ENCODE measurements at places on chromosomes 4 and X. TPM values are rescaled to one million over a fixed set of nuclear protein-coding genes. Genes with fewer than 3 reads are reported as not detected.

DNA sequence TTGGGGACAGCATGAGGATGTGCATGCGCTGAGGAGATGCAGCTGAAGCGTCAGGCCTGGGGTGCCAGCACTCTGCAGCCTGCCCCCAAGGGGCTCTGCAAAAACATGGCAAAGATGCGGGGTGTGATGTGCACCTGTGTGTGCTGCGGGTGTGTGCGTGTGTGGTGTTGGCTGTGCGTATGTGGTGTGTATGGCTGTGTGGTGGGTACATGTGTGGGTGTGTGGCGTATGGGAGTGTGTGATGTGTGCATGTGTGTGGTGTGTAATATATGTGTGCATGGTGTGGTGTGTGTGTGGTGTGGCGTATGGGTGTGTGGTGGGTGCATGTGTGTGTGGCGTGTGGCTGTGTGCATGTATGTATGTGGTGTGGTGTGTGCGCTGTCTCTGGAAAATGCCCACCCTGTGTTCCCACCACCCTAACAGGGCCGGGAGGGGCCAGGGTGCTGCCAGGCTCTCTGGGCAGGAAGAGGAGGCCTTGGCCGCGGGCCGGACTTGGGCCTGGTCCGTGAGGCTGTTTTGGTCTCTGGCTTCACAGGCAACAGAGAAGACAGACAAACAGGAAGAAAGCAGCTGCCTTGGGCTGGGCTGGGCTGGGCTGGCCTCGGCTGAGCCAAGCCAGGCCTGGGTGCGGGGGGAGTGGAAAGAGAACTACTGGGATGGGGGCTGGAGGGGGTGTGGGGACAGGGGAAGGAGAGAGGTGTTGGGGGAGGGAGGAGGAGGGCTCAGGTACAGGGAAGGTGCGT, 1.1 kb upstream of the AVPR2 start:
- no peaks in the 10 kb centered on the region for H3K27me3 ChIP-seq
- peak overlapping the region; percentile 45 for H3K4me3 ChIP-seq
- H3K36me3 ChIP-seq = no peaks in the 10 kb centered on the region

The CPE gene
- total RNA-seq = 27.6 TPM

DNA sequence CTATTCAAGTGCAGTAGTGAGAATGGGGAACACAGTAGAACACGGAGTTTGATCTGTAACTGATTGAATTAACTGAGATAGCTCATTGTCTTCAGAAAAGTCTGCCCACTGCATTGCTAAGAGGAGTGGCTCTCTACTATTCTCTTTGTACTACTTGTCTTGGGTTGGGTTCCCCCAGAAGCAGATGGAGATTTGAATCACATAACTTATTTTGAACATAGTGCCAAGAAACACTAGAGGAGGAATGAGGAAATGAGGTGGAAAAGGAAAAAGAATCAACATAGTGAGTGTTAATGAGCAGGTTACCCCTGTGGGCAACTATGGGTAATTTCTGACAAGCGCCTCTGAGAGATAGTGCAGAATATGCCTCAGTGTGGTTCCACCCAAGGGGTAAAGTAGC, 362.7 kb downstream of the STIM2 start:
- no peaks in the 10 kb centered on the region for H3K4me1 ChIP-seq
- no peak overlapping the region for H3K27ac ChIP-seq
- H3K4me3 ChIP-seq = no peak overlapping the region
- H3K27me3 ChIP-seq = no peaks in the 10 kb centered on the region
- no peak for DNase-seq

DNA sequence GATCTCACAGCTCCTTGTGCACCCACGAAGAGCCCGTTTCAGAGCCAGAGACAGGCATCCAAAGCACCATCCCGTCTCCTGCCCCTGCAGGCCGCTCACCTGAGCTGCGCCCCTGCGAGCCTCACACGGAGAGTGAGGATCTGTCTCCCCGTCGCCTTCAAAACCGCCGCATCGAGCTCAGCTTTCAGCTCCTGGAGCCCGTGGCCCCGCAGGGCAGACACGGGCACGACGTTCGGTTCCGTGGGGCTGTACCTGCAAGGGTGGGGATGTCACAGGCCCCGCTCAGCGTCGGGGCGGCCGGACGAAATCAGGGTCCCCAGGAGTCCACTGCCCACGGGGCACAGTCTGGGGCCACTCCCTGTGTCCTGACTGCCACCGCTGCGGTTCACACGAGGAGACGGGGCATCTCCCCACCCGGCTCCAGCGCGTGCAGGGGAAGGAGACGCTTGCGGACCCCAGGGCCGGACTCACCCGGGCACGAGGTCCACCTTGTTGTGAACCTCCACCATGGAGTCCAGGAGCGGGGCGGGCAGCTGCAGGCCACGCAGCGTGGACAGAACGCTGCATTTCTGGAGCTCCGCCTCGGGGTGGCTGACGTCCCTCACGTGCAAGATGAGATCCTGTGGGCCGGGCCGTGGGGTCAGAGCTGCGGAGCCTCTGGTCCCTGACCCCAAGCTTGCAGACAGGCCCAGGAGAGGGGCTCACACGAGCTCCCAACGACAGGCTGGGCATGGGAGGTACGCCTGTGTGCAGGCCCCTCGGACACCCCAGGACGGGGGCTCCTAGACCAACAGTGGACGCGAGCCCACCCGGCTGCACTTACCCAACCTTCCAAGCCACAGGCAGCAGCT, 11.1 kb downstream of the GTPBP6 start:
- H3K27ac ChIP-seq = no peak overlapping the region
- no peaks in the 10 kb centered on the region for H3K27me3 ChIP-seq
- H3K4me1 ChIP-seq = no peaks in the 10 kb centered on the region
- H3K36me3 ChIP-seq = no peaks in the 10 kb centered on the region
- DNase-seq = no peak

The TBL1X gene
- total RNA-seq = 8.9 TPM

GRCh38 chr4:80101792-80102116, 28.7 kb upstream of the ANTXR2 start:
- no peaks in the 10 kb centered on the region for H3K27me3 ChIP-seq
- no peak for DNase-seq
- no peaks in the 10 kb centered on the region for H3K4me1 ChIP-seq
- no peak overlapping the region for H3K27ac ChIP-seq
- no peak overlapping the region for H3K4me3 ChIP-seq
- no peaks in the 10 kb centered on the region for H3K36me3 ChIP-seq

GRCh38 chrX:148659481-148659880, 159.1 kb downstream of the AFF2 start:
- no peaks in the 10 kb centered on the region for H3K4me1 ChIP-seq
- H3K27me3 ChIP-seq = no peaks in the 10 kb centered on the region
- no peak overlapping the region for H3K27ac ChIP-seq
- H3K4me3 ChIP-seq = no peak overlapping the region
- H3K36me3 ChIP-seq = no peaks in the 10 kb centered on the region

DNA sequence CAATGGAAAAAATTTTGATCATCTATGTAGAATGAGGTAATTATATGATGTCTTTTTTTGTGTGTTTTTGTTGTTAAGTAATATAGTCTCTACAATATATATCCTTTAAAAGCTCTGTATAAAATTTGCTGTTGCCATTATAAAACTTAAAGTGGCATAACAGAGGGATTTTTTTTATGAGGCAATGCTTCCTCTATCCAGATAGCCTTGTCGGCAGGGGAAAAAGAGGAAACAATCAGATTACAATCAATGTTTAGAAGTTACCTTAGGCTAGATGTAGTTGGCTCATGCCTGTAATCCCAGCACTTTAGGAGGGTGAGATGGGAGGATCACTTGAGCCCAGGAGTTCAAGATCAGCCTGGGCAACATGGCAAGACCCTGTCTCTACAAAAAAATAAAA, 86.8 kb downstream of the DIAPH2 start:
- no peak overlapping the region for H3K27ac ChIP-seq
- no peaks in the 10 kb centered on the region for H3K27me3 ChIP-seq
- H3K4me1 ChIP-seq = peaks cover 2% of the 10 kb centered on the region

The TMPRSS11A gene
- total RNA-seq = not detected

GRCh38 chrX:45006002-45006800, 133.2 kb downstream of the KDM6A start:
- H3K27ac ChIP-seq = no peak overlapping the region
- no peak for DNase-seq
- no peaks in the 10 kb centered on the region for H3K27me3 ChIP-seq
- peaks cover 10% of the 10 kb centered on the region for H3K4me1 ChIP-seq
- H3K4me3 ChIP-seq = no peak overlapping the region
- H3K36me3 ChIP-seq = no peaks in the 10 kb centered on the region

The UBE2K gene
- 38.8 TPM for total RNA-seq
